Upper lobe of right lung (tissue), 1 donor: ENCODE measurements at places on chromosomes 5 and 9. TPM values are rescaled to one million over a fixed set of nuclear protein-coding genes. Genes with fewer than 3 reads are reported as not detected.

- no peak overlapping the region for H3K27ac ChIP-seq
- H3K4me1 ChIP-seq, result no peaks in the 10 kb centered on the region
- no peaks in the 10 kb centered on the region for H3K36me3 ChIP-seq
- DNase-seq, result no peak
Observed at GRCh38 chr5:127757576-127757975, 54.4 kb downstream of the CCDC192 start.

DNA sequence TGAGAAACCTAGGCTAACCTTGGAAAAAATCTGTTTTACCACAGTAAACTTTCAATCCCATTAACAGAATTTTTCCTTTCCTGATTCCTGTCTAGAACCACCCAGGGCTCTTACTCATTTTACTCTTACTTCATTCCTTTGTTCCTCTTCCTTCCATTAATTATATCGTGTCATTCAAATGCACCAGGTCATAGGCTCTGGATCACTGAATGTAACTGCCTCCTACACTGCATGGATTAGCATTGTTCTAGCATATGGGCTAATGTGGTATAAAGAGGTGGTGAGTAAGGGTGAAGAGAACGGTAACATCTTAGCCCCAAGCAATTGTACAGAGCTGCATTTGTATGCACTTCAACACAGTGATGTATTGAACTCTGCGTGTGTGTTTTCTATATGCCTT is 49.5 kb upstream of the SPINK5 start:
- no peaks in the 10 kb centered on the region for H3K4me1 ChIP-seq
- H3K27ac ChIP-seq, result no peak overlapping the region
- no peaks in the 10 kb centered on the region for H3K27me3 ChIP-seq
- no peak overlapping the region for H3K4me3 ChIP-seq

The NPR3 gene
- total RNA-seq, result 87.2 TPM

The CYLC2 gene
- total RNA-seq, result not detected

- DNase-seq, result no peak
- no peaks in the 10 kb centered on the region for H3K27me3 ChIP-seq
- no peak overlapping the region for H3K4me3 ChIP-seq
- H3K4me1 ChIP-seq, result peaks cover 18% of the 10 kb centered on the region
Observed at GRCh38 chr9:3903273-3903672, 377.5 kb upstream of the RFX3 start.

DNA sequence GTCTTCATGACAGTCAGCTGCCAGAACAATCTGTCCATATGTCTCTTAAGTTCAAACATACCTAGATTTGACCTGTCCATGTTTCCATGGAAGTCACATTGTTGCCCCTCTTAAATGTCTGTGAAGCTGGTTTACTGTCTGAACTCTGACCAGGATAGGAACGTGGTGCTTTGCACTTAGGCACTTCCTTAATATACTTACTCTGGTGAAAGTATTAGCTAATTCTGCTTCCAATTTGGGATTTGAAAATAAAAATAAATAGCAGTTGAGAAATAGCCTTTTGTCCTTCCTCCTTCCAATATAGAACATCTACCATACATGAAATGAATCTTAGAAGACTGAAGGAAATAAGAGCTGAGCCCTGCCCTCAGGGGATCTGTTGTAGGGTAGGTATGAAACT is 524.5 kb upstream of the CLINT1 start:
- no peak overlapping the region for H3K4me3 ChIP-seq
- H3K27ac ChIP-seq, result no peak overlapping the region

GRCh38 chr9:71985297-71985911 is 74.0 kb downstream of the C9orf85 start:
- no peaks in the 10 kb centered on the region for H3K4me1 ChIP-seq
- H3K27ac ChIP-seq, result no peak overlapping the region
- DNase-seq, result no peak

GRCh38 chr5:1375871-1376810 is 31.2 kb upstream of the CLPTM1L start:
- H3K27me3 ChIP-seq, result no peaks in the 10 kb centered on the region
- DNase-seq, result no peak
- no peaks in the 10 kb centered on the region for H3K36me3 ChIP-seq
- no peak overlapping the region for H3K27ac ChIP-seq

GRCh38 chr5:17005107-17005828 is 69.2 kb upstream of the MYO10 start:
- H3K4me3 ChIP-seq, result no peak overlapping the region
- DNase-seq, result no peak
- no peaks in the 10 kb centered on the region for H3K27me3 ChIP-seq
- H3K4me1 ChIP-seq, result no peaks in the 10 kb centered on the region
- H3K36me3 ChIP-seq, result no peaks in the 10 kb centered on the region

DNA sequence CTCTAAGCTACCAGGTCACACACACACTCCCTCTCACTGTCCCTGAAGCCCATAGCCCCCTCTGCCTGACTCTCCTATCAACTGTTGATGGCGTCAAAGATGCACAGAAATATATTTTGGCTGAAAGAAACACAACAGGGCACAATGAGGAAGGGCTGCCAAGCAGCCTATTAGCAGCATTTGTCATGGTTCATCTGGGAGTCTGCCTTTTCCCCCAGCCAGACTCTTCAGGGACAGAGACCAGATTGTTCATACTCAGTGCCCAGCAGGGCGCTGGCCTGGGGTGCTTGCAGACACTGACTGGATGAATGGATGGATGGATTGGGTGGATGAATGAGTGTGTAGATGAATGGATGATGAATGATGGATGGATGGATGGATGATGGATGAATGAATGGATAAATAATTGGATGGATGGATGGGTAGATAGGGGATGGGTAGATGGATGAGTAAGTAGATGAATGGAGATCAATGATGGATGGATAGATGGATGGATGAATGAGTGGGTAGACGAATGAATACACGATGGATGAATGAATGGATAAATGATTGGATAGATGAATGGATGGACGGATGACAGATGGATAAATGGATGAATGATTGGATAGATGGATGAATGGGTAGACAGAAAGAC is 90.5 kb downstream of the ADAMTS2 start:
- no peaks in the 10 kb centered on the region for H3K27me3 ChIP-seq
- H3K4me3 ChIP-seq, result no peak overlapping the region
- no peak for DNase-seq
- H3K27ac ChIP-seq, result no peak overlapping the region
- H3K36me3 ChIP-seq, result no peaks in the 10 kb centered on the region
- H3K4me1 ChIP-seq, result no peaks in the 10 kb centered on the region

DNA sequence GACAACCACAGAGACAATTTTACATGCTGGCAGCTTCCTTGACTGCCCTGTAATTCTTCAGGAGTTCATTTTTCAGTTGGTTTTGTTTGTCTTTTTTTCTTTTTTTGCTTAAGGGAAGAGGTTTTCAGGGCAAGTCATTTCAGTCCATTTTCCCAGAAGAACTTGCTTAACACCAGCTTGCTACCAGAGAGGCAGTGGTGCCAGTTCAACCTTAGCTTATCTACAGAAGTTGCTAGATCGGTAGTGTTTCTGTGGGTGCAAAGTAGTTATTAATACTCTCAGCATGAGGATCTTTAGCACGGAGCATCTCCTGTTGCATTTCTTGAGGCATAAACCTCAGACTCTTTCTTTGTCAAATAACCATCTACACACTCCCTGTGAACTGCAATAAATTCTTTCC is 1.1 kb downstream of the SPEF2 start:
- peak overlapping the region; percentile 80 for H3K4me3 ChIP-seq
- no peaks in the 10 kb centered on the region for H3K27me3 ChIP-seq

DNA sequence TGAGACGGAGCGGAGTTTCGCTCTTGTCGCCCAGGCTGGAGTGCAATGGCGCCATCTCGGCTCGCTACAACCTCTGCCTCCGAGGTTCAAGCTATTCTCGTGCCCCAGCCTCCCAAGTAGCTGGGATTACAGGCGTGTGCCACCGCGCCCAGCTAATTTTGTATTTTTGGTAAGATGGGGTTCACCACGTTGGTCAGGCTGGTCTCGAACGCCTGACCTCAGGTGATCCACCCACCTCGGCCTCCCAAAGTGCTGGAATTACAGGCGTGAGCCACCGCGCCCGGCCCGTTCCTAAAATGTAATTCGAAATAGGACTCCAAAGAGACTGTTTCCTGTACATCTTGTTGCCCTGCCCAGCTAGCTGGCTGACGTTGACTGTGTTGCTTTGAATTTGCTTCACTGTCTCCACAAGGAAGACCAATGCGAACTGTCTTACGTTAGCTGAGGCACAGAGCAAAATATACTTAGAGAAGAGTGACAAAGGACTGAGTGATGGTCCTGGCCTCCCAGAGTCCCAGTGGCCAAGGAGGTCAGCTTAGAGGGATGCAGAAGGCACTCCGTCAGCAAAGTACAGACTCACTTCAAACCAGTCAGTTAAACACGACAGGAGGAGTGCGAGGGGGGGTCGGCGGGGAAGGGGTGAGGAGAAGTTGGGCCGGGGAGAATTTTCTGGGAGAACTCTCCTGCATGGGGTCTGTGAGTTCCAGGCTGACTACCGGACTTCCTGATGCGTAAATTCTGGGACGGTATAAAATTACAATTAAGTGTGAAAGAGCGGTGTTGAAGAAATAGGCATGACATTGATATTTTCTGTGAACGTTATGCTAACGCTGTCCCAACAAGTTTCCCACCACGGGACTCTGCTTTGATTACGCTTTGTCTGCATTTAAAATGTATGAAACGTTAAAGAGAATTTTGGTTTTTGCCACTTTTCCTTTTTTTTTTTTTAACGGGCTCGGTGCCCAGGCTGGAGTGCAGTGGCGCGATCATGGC is 6.8 kb upstream of the TRIM41 start:
- H3K36me3 ChIP-seq, result no peaks in the 10 kb centered on the region
- no peaks in the 10 kb centered on the region for H3K27me3 ChIP-seq
- peaks cover 8% of the 10 kb centered on the region for H3K4me1 ChIP-seq
- peak overlapping the region; percentile 49 for H3K4me3 ChIP-seq
- DNase-seq, result no peak

GRCh38 chr9:14831074-14831473 is 79.2 kb downstream of the FREM1 start:
- H3K36me3 ChIP-seq, result no peaks in the 10 kb centered on the region
- no peaks in the 10 kb centered on the region for H3K27me3 ChIP-seq
- no peak overlapping the region for H3K27ac ChIP-seq
- DNase-seq, result no peak
- H3K4me1 ChIP-seq, result peaks cover 3% of the 10 kb centered on the region
- no peak overlapping the region for H3K4me3 ChIP-seq

DNA sequence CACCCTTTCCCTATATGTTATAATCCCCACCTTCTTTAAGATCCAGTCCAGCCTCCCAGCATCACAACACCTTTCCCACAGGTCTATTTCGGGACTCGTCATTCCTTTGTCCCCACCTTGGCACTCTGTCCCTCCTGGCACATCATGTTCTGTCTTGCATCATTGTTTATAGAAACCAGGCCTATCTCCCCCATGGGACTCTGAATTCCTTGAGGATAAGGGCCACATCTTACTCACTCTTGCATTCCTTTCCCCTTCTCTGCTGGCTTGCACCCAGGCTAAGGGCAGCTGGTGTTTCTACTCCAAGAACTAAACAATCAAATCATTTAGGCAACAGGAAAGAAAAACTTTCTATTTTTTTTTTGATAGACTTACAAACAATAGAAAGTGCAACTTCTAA is 205.7 kb downstream of the AGTPBP1 start:
- H3K4me3 ChIP-seq, result no peak overlapping the region
- peak overlapping the region; percentile 44 for H3K27ac ChIP-seq
- DNase-seq, result no peak
- H3K4me1 ChIP-seq, result no peaks in the 10 kb centered on the region
- H3K36me3 ChIP-seq, result no peaks in the 10 kb centered on the region

The TAF1L gene
- not detected for total RNA-seq

DNA sequence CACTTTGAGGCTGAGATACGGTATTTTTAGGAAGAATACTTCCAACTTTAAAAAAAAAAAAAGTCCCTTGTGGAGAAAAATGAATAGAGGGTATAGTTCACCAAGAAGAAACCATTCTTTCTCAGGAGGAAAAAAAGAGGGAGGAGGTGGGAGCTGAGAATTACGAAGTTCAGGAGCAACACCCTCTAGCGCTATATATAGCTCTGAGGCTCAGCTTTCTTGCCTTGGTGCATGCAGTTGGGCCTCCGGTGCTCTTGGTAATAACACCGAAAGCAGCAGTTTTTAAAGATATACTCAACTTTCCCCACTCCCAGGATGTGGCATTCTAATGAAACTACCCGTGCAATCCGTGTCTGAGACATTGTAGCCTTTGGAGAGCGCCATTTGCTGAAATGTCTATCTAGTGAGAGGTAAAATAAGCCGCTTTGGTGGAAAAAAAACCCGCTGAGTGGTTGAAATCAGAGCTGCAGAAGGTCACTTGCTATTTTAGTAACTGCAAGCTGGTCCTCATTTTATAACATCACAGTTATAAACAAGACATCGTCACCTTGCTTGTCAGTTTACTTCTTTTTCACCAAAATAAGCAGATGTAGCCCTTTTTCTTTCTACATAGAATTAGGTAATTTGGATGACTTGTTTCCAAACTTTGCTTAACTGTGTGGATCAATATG is 156.4 kb downstream of the RORB start:
- no peaks in the 10 kb centered on the region for H3K36me3 ChIP-seq
- no peak overlapping the region for H3K4me3 ChIP-seq
- no peaks in the 10 kb centered on the region for H3K27me3 ChIP-seq
- H3K4me1 ChIP-seq, result no peaks in the 10 kb centered on the region
- H3K27ac ChIP-seq, result no peak overlapping the region

- H3K36me3 ChIP-seq, result peaks cover 10% of the 10 kb centered on the region
- H3K27ac ChIP-seq, result no peak overlapping the region
- H3K27me3 ChIP-seq, result no peaks in the 10 kb centered on the region
- DNase-seq, result no peak
Observed at GRCh38 chr5:142931896-142932686, 161.9 kb downstream of the ARHGAP26 start.

GRCh38 chr5:111901296-111901695 is 144.3 kb upstream of the NREP start:
- H3K27ac ChIP-seq, result no peak overlapping the region
- no peak overlapping the region for H3K4me3 ChIP-seq
- no peaks in the 10 kb centered on the region for H3K27me3 ChIP-seq
- no peak for DNase-seq
- no peaks in the 10 kb centered on the region for H3K36me3 ChIP-seq

The PCDHB13 gene
- 3.2 TPM for total RNA-seq

The IL3 gene
- not detected for total RNA-seq

DNA sequence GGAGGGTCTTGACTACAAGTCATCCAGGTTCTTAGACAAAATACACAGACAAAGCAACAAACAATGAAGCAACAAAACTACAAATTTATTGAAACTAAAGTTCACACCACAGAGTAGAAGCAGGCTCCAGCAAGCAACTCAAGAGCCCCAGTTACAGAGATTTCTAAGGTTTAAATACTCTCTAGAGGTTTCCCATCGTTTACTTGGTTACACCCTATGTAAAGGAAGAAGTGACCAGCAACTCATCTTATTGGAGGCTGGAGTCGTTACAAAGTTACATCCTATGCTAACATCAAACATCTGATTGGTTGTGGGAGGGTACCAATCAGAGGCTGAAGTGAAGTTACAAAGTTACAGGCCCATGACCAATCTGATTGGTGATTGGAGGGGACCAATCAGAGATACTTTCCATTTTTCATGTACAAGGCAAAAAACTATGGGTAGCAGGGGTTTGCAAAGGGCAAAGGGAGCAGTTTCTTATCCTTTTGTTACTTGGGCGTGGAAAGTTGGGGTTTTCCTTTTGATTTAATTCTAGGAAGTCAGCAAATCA is 2292.6 kb upstream of the C9orf72 start:
- no peak for DNase-seq
- H3K36me3 ChIP-seq, result no peaks in the 10 kb centered on the region
- no peaks in the 10 kb centered on the region for H3K27me3 ChIP-seq
- H3K27ac ChIP-seq, result no peak overlapping the region
- H3K4me1 ChIP-seq, result no peaks in the 10 kb centered on the region
